MG63 (cell line): ENCODE measurements at places on chromosomes 1 and 21. TPM values are rescaled to one million over a fixed set of nuclear protein-coding genes. Genes with fewer than 3 reads are reported as not detected.

The PM20D1 gene
- total RNA-seq: not detected in 2 replicates

DNA sequence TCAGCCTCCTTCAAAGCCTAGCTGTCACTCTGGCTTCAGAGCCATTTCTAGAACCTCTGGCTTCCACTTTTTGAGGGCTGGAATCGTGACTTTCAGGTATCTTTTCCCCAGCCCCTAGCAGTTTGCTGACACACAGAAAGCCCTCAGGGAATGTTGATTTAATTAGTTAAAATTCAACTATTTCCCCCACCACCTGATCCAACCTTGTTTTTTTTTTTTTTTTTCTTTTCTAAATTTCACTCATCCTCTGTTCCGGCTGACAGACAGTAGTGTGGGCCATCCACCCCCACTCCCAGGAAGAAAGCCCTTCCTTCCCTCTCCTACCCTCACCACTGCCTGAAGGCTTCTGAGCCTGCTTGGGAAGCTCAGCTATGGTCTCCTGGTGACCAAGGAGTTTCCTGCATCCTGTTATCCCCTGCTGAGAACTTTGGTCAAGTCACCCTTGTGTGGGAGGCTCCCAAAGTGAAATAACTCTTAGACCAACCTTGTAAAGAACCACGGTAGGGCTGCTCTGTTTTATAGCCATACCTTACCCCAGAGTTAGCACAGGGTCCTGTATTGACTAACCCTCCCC lies 29.4 kb downstream of the KCNJ6 start:
- no peak for DNase-seq

- DNase-seq: no peak
Measured at GRCh38 chr1:34711485-34711884, 43.4 kb upstream of the GJB5 start.

The CD1B gene
- not detected in 2 replicates for total RNA-seq

- peak; percentile 63 for DNase-seq
Measured at GRCh38 chr1:53511933-53512806, 53.0 kb downstream of the DMRTB1 start.

GRCh38 chr1:23484253-23485001 lies 448 bp upstream of the ASAP3 start:
- DNase-seq: peak; percentile 94

DNA sequence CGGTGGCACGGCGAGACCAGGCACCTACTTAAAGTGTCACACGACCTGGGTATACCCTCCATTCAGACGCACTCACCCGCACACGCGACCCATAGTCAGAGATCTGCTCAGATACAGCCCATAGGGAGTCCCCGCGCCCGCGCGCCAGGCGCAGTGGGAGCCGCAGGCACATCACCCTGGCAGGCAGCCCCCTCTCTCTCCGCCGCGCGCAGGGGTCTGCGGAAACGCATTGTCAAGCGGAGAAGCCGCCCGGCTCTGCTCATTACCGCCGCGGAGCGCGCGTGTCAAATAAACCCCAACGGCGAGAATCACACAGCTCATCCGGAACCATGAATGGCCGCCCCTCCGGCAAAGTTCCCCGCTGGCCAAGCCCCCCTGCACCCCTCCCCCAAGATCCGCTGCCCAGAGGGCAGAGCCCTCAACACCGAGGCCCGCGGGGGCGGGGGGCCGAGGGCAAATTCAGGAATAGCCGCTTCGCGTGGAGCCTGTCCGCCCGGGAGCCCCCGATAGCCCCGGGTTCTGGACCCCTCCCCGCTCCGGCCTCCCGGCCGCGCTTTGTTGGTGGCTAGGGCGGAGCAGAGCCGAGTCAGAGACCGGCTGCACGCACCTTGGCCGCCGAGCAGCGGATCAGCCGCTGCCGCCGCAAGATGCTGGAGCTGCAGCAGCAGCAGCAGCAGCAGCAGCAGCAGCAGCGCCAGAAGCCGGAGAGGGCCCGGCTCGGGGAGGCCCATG lies 522 bp downstream of the LRP8 start:
- peak; percentile 61 for DNase-seq
